OCI-M1 (cell line): ENCODE measurements at places on chromosomes 13 and 19.

- DNase-seq, result no peak
Measured at GRCh38 chr13:32659736-32660135, 73.5 kb downstream of the PDS5B start.

DNA sequence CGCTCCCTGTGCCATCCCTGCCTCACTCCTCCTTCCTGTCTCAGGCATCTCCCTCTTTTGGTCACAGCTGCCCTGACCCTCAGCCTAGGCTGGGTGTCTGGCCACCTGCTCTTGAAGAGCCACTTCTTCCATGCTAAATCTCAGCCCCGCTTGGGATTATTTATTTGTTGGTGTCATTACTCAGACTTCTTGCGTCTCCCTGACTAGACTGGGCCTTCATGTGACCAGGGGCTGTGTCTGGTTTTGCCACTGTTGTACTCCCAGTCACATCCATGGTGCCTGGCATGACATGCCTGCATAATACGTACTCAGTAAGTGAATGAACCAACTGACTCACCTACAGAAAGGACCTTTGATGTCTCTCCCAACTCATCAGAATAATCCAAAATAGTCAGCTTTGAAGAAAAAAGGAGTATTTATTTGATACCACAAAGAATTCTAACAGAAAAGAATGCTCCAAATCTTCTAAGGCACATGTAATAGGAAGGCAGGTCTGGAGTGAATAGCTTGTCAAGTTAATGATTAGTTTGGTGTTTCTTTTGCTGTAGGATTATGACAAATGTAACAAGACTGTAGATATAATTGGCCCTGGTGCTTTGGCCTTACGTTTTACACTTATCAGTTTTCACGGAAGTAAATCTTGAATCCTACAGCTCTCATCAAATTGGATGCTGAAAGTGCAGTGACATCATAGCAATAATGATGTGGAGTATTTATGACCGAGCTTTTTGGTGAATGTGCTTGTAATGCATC is 84.0 kb downstream of the ALOX5AP start:
- DNase-seq, result no peak

DNA sequence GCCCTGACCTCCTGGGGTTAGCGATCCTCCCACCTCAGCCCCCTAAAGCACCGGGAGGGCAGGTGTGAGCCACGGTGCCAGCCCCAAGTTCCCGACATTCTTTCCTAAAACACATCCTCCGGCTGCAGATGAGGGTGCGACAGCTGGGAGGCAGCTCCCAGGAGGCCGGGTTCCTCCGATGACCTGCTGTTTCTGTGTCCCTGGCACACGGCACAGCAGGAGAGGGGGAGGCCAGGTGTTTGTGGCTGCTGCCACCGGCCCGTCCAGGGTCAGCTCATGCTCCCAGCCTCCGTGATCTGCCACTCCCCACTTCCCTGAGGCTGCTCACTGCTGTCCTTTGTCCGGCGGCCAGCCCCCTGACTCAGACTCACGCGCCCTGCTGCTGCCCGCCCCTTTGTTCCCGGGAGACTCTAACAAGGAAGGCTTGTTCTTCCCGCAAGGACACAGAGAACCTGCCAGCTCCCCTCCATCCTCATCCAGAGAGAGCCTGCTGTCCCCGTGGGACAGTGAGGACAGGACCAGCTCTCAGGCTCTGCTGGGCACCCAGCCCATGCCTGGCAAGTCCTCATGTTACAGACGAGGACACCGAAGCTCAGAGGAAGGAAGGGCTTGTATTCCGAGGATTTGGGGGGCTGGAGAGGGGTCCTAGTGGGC is 10.6 kb upstream of the MADCAM1 start:
- no peak for DNase-seq

DNA sequence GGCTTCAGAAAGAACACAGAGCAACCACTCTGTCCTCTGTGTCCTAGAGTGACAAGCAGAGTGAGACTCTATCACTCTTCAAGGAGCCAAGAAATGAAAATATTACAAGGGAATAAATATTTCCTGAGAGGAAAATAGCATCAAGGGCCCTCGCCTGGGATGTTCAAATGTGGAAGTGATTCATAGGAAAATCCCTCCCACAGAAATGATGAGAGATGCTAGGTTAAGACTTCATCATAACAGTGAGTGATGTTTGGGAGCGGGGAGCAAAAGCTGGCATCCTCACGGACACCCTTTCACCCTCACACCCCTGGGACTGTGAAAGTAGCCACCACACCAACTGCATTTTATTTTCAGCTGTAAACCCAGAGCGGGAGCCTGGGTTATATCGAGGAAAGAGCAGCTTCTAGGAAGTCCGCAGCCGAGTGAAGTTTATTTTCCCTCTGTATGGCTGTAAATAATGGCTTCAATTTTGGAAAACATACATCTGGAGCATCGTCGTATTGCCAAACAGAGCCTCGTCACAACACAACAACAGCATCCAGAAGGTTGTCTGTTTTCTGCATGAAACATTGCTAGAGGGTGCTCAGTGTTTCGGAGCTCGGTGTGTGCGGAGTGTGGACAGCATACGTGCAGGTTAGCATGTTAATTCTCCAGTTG is 54.8 kb downstream of the DLEU7 start:
- DNase-seq, result no peak
